ENCODE measurements at places on chromosomes 6 and 20.

DNA sequence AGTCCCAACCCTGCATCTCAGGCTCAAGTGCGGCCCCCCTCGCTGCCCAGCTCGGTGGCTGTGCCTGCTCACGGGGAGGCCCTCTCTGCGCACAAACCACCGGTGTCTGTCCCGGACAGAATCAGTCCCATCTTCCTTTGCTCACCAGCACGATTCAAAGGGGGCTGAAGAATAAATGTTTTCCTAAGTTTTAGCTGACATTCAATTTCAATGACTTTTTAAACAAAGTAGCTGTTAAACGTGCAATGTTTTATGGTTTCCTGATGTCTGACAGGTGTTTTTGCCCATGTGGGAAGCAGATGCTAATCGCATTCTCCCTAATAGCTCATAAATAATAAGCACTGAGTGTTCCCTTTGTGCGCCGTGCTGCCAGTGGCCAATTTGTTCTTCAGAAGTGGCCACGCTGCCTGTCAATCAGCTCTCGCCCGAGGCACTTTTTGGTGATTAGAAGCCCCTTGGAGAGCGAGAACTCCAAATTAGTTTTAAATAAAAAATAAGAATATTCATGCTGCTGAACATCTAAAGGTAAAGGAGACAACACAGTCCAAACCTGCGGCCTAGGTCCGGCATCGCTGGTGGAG is 26.3 kb downstream of the BHLHE23 start:
- DNase-seq, result no peak

- no peak for DNase-seq
These were observed 150.7 kb downstream of the DOK5 start for GRCh38 chr20:54626126-54626525.

GRCh38 chr6:107786179-107786578 is 37.9 kb downstream of the SCML4 start:
- DNase-seq, result no peak

GRCh38 chr6:125749865-125750691 is 646 bp downstream of the HEY2 start:
- no peak for DNase-seq

DNA sequence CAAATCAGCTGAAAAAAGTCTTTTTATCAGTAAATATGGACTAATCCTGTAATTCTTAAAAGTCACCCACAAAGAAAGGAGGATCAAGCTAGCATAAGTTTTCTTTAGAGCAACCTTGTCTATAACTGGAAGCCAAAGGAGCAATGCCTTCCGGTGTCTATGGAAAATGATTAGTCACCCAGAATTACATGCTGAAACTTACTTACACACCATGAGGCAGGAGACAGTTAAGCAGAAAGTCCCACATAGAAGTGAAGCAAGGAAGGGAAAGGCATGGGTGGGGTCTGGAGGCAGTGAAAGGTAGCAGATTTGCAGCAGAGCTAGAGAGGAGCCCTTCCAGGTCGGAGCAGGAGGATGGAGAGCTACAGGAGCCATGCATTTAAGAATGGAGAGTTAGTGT is 153.7 kb upstream of the RIPOR2 start:
- no peak for DNase-seq

DNA sequence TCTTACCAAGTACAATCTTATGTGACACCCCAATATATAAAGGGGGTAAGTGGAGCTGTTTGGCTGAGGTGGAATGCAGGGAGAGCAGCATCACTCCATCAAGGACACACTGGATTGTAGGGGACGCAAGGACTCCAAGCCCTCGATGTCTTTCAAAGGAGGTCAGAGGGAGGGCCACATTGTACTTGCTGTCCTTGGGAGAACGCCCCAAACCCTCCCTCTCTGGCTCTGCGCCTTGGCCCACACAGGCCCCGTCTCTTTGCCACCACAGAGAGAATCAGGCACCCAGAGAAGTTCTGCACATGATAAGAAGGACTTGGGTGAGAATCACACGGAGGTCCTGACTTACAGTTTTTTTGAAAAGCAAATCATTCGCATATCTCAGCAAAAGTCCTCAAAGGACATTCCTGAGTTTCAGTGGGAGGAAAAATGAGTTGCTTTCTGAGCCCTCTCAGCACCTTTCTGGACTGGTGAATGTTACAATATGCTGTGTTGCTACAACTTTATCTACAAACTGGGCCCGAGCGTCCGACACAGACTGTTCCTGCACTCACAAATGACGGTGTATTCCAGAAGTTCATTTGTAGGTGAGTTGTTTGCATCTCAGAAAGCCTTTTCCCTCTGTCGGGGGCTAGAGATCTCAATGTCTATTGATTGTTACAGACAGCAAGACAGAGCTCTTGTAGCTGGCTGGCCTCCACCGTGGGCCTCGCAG is 92.5 kb upstream of the AKAP12 start:
- no peak for DNase-seq

GRCh38 chr20:17874271-17875105 is 94.1 kb downstream of the SNX5 start:
- no peak for DNase-seq

DNA sequence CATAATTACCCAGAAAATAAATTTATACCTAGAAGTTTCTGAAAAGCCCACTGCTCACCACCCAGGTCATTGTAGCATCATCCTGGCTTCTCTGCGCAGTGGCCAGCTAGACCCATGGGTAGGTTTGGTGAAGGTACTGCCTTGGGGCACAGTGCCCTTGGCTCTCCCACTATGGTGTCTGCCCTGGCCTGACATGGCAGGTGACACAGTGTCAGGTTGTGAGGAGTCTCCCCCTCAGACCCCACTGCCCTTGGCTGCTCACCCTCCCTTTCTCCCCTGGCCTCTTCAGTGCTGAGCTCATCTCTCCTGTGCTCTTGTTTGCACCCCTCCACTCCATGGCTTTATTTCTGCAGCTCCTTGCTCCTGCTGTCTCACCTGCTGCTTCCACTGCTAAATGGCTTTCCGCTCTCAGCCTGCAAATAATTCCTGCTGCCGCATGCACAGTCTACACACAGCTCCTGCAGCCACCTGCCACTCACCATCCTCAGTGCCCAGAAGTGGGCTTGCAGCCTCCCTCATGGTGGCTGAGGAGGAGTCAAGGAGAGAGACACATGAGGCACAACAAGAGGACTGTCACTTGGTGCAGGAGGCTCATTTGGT is 313.4 kb upstream of the MOCS1 start:
- DNase-seq, result no peak

GRCh38 chr6:151494936-151495320 is 1.1 kb downstream of the CCDC170 start:
- DNase-seq, result no peak

DNA sequence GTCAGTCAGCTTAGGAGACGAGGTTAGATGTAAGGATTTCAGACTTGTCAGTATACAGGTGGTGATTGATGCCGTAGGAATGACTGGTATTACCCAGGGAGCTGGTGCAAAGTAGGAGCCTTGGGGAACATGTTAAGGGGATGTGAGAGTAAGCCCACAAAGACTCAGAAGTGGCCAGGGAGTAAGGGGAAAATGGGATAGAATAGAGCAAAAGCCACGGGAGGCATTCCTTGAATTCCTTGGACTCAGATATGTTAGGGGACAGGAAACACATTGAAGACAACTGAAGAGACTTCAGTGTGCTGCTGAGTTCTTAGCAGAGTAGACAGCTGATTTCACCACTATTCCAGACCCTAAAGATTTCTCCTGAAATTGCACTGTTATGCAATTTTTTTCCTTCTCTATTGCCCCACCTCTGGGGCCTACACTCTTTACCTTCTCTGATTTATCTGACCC is 1.2 kb upstream of the ACAT2 start:
- no peak for DNase-seq

GRCh38 chr20:24673678-24674570 is 204.5 kb downstream of the SYNDIG1 start:
- DNase-seq, result no peak

- no peak for DNase-seq
These were observed 12.9 kb upstream of the CCN6 start for GRCh38 chr6:112040956-112041355.

DNA sequence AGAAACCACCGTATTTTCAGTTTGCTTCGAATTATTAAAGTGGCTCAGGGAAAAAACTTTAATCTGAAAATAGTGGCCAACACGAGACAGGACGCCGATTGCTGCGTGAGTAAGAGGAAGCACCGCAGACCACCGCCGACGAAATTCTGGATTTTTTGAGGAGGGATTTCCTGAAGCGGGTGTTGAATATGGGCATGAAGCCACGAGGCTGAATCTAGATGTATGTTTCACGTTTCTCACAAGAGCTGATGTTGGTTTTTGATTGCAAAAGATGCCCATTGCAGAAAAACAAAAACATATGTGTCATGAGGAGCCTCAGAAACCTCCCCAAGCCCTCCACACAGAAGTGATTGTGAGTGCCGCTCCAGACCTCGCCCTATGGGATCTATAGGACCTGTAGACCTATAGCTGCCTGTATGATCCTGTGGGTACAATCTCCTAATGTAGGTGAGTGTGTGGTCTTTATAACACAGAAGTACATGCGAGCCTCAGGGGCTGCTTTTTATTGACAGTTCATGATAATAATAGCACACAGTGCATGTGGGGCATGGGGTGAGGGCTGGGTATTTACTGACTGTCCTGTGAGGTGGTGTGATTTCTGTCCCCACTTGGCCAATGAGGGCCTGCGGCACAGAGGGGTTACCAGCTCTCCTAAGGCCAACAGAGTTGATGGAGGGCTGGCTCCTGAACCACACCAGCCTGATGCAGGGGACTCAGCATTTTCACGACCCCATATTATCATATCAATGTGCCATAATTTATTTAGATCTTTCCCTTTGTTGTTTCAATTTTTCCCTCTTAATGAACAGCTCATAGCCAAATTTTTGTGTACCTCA is 243.9 kb downstream of the DLL1 start:
- no peak for DNase-seq

DNA sequence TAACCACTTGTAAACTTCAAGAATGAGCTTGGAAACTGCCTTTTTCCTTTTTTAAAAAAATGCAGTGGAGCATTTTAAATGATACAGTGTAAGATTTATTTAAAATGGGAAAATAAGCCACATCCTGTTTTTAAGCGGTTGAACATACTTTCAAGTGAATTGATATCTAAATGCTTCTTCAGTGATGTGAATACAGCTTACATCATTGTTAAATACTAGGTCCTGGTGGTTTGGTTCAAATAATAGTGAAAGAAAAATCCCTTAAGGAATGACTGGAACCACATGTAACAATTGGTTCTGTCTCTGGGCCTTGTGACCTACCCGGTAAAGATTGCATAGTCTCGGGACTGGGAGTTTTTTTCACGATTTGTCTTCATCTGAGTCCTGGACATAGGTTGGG is 44.2 kb downstream of the BMP6 start:
- no peak for DNase-seq

- DNase-seq, result peak; percentile 58
These were observed 51.9 kb upstream of the SLC22A16 start for GRCh38 chr6:110528101-110528929.

DNA sequence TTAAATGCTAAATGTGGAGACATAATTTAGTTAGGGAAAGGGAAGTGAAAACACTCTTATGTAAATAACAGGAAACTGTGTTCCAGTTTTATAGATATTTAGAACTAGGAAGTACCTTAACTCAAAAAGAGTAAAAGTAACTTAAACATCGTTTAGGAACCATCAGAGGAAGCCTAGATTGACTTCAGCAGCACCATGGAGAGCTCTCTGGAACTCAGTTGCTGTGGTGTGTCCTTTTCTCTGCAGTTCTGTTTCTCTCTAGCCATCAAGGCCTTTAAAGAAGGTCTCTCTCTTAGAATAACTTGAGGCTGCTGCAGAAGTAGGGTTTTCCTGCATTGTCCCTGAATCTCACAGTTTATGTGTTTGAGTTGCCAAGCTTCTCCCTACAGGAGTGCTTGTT is 26.9 kb downstream of the CLVS2 start:
- DNase-seq, result no peak

GRCh38 chr6:34529665-34530327 is 26.3 kb downstream of the SPDEF start:
- no peak for DNase-seq

- no peak for DNase-seq
These were observed 603.7 kb downstream of the TENT5A start for GRCh38 chr6:81148751-81149150.

GRCh38 chr20:39825950-39826349 is 863.1 kb downstream of the MAFB start:
- no peak for DNase-seq

GRCh38 chr20:24534282-24534681 is 64.9 kb downstream of the SYNDIG1 start:
- no peak for DNase-seq

GRCh38 chr6:134882426-134883038 is 67.4 kb downstream of the ALDH8A1 start:
- peak; percentile 17 for DNase-seq

- DNase-seq, result peak; percentile 42
These were observed 27.3 kb downstream of the COL21A1 start for GRCh38 chr6:56220078-56220477.

DNA sequence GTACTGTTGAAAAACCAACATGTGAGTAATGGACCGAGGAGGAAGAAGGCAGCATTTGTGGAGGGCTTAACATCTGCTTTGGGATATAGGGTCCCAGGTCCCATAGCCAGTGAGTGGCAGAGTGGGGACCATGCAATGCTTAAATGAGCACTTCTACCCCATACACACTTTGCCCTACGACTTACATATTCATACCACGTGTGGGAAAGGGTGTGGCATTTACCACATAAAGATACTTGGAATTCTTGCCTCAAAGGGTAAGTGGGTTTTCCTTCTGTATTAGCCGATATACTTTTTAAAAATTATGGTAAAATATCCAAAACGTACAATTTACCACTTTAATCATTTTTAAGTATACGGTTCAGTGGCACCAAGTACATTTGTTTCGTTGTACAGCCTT is 199.3 kb downstream of the BACH2 start:
- no peak for DNase-seq

GRCh38 chr6:37820718-37821079 is 1.2 kb downstream of the ZFAND3 start:
- DNase-seq, result no peak

DNA sequence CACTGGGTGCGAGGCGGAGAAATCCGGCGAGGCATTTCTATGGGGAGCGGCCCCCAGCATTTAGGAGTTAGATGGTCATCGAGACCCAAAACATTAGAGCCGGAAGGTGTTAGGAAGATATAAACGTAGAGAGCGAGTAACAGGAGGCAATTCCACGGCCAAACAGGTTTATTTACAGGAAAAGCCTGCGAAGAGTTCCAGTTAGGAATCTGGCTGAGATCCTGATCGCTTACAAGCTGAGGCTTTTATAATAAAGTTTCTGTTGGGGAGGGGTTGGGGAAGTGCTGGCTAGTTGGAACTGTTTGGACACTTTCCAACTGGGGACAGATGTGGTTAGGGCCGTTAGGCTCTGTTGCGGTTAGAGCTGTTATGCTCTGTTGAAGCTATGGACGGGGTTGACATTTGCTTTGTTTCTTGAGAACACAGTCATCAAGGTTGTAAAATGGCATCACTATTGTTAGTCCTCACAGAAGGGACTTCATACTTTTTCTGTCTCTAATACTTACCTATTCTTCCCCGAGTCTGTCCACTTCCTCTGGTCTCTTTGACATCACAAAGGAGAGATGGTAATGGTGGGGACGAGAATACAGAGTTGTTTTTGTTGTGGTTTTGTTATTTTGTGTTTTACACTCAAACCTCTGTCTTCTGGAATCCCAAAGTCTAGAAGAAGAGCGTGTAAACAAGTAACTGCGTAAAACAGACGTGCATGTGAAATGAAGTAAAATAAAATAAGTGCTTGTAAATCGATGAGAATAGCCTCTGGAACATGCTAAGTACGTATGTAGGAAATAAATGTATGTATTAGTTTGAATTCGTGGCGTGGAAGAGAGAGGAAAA is 554 bp upstream of the ZSCAN31 start:
- no peak for DNase-seq

Measured in NCI-H1930 (cell line).